ENCODE measurements at places on chromosomes 1 and 21. TPM values are rescaled to one million over a fixed set of nuclear protein-coding genes. Genes with fewer than 3 reads are reported as not detected.

Gene SLAMF8
- 0.11 TPM for total RNA-seq

Gene FNBP1L
- total RNA-seq = 11.8 TPM

Gene RGS16
- total RNA-seq = 0.22 TPM

Gene KCNC4
- 10.9 TPM for total RNA-seq

Gene BMP8A
- 0.11 TPM for total RNA-seq

Gene FMO4
- total RNA-seq = 4.0 TPM

Gene RGL1
- 18.0 TPM for total RNA-seq

Gene KRTAP19-1
- total RNA-seq = not detected
